NCI-H187 treated with DMSO at 0.1 percent for 48 hours (cell line): ENCODE measurements at places on chromosomes 13 and 19.

DNA sequence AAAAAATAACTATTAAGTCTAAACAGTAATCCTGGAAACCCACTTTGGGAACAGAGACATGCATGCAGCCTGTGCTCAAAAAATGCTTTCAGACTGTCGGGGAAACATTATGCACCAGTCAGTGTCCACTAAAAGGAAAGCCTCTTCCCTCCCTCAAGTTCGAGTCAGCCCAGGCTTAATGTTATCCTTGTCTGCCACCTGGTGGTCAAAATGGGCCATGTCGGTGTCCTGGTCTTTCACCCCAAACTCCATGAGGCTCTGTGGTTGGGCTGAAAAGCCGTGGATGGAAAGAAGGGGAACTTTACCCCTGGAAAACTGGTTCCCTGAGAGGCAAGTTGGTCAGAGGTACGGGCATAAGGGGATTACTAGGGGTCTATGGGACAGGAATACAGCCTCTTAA lies 88.4 kb upstream of the ZNF492 start:
- DNase-seq: no peak

- DNase-seq: no peak
Observed at GRCh38 chr19:18795540-18795939, 4.4 kb upstream of the COMP start.

DNA sequence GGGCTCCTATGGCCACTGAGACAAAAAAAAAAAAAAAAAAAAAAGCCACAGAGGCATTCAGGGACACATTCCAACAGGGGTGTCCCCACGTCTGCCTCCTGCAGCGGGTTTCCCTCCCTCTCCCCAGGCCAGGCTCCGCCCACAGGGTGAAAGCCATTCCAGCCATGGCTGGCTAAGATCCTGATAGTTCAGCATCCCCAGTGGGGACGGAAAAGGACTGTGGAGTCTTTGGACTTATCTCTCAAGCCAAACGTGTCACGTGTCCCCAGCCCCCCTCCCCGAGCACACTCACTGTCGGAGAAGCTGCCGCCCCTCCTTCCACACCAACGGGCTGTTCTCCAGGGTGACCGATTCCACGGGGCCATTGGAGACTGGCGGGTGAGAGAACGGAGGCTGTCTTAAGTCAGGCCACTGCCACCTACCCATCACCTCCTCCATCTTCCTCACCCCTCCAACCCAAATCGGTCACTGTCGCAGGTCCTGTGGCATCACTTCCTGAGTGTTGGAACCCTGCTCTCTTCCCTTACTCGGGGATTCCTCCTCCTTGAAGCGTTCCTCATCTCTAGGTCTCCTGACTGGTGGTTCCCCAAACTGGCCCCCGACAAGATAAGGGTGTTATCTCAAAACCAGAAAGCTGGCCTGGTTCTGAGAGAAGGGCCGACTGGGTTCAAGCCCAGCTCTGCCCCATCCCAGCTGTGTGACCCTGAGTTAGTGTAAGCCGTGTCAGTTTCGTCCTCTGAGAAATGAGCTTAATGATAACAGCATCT lies 9.1 kb upstream of the FKRP start:
- DNase-seq: no peak

DNA sequence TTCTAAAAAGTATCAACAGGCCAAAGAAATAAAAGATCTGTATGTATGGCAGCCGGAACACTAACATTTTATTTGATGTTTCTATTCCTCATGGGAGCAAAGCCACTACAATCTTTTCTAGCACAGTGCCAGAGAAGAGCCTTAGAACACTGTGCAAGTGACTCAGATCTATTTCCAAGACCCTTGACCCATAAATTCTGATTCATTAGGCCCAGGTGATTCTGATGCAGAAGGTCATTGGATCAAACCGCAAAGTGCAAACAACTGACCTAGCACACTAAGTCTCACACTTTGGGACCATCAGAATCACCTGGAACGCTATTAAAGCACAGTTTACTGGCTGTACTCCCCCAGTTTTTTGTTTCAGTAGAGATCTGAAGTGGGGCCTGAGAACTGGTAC lies 87.6 kb downstream of the MYCBP2 start:
- DNase-seq: no peak

DNA sequence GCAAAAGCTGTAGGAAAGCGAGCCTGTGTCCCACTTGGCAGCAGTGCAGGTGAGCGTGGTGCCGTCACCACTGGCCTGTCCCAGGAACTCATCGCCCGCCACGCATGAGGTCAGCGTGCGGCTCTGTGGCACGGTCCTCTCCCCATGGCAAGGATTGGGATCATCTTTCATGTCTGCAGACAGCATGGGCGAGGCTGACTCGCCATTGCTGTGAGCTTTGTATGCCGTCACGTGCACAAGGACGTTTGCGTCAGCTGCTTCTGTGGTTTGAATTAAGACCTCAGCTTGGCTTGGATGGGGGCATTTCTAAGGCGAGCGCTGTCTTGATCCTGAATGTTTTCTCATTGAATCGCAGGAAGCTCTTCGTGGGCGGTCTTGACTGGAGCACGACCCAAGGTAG lies 9.8 kb downstream of the DAZAP1 start:
- DNase-seq: no peak

GRCh38 chr13:80755910-80756309 lies 415.0 kb upstream of the SPRY2 start:
- DNase-seq: no peak

- DNase-seq: no peak
Observed at GRCh38 chr13:38415233-38415632, 65.6 kb downstream of the UFM1 start.

GRCh38 chr13:106562301-106562700 lies 5.6 kb downstream of the ARGLU1 start:
- DNase-seq: no peak

DNA sequence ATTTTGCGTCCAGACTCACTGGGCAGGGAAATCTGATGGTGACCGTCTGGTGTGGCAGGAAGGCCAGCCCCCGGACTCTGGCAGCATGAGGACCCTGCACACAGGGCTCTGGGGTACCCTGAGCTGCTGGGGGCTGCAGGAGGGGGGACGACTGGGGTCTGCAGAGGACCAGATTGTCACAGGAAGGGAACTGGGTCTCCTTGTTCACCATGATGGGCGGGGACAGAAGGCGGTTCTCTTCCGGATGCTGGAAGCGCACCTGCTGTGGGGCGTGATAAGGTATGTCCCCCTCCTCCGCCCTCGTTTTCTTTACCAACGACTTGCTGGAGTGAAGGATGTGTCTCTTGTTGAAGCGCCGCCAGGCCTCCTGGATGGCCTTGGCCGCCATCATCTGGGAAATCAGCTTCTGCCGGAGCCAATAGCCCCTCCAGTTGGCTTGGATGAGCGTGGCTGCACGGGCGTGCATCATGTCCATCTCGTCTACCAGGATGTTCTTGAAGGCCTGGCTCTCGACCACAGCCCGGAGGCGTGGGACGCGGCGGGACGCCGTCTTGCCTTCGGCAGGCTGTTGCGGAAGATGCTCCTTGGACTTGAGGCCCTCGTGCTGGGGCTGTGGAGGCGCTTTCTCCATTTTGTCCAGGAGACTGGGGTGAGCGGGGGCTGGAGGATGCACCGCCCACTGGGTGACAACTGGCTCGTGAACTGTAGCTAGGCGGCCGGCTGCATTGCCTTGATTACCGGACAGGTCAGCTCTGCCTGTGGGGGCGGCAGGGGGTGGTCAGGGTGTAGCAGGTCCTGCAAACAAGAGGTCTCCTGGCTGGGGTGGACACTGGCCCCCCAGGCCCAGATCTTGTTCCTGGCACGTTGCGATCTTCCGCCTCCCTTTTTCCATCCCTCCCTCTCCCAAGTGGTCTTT lies 7.2 kb downstream of the IQCN start:
- DNase-seq: no peak
